IPS DF 19.7 (cell line): ENCODE measurements at places on chromosomes 11 and 22.

GRCh38 chr11:873706-874105 lies 31.1 kb downstream of the TSPAN4 start:
- DNase-seq, result no peak

- no peak for DNase-seq
These were observed 51.9 kb upstream of the MN1 start for GRCh38 chr22:27853424-27853823.

DNA sequence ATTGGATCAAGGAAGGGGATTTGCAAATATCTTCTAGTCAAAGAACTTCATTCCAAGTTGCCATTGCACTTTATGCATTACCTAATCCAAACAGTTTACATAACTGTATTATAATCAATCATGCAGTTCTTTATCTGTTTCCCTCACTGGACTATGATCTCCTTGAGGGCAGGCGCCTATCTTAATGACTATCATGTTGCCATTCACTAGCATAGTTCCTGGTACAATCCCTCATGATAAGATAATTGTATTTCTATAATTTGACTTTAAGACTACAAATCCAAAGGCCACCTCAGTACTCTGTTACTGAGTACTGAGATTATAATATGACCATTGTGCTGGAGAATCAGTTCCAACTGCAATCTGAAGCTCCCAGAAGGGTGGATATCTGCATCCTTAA lies 278.7 kb upstream of the CCDC90B start:
- no peak for DNase-seq

DNA sequence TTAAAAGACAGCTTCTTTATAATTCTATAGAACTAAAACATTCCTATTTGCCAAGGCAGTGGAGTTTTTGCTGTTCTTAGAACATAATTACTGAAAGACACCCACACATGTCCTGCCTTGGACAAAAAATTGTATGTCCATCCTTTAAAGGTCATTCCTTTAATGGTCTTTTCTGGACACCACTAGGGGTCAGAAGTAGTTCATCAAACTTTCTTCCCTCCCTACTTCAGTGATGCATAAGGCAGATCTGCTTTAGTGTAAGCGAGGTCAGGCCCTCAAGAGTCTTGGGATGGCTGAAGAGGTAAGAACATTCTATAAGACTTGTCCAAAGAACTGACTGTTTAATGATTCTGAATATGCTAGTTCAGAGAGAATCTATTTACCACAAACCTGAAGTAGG lies 4.3 kb upstream of the OR51V1 start:
- DNase-seq, result peak; percentile 40

DNA sequence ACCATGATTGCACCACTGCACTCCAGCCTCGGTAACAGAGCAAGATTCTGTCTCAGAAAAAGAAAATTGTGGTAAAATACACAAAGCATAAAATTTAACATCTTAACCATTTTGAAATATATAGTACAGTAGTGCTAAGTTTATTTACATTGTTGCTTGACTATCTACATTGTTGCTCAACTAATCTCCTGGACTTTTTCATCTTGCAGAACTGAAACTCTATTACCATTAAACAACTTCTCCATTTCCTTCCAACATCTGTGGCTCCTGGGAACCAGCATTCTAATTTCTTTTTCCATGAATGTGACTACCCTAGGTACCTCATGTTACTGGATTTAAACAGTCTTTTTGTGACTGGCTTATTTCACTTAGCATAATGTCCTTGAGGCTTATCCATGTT lies 13.5 kb upstream of the VWA5A start:
- DNase-seq, result no peak
